ENCODE measurements at places on chromosomes 4 and X.

GRCh38 chrX:39324233-39324930 lies 523.1 kb downstream of the MID1IP1 start:
- no peak for DNase-seq

GRCh38 chr4:56215141-56215783 lies 172.0 kb downstream of the AASDH start:
- no peak for DNase-seq

DNA sequence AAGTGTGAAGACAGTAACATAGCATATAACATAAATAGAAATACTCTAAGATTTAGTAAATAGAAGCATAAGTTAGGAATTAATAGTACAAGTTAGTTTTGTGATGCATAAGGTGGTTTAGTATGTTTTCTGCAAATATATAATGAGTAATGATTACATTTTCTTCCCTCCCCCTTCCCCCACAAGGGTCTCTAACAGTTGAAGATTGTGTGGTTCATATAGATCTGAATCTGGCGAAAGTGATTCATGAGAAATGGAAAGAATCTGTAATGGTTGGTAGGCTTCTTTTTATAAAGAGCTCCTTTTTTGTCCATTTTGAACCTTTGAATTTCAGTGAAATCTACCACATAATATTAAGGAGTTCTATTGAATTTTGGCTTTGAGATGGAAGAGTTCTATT lies 66.3 kb downstream of the N4BP2 start:
- no peak for DNase-seq

DNA sequence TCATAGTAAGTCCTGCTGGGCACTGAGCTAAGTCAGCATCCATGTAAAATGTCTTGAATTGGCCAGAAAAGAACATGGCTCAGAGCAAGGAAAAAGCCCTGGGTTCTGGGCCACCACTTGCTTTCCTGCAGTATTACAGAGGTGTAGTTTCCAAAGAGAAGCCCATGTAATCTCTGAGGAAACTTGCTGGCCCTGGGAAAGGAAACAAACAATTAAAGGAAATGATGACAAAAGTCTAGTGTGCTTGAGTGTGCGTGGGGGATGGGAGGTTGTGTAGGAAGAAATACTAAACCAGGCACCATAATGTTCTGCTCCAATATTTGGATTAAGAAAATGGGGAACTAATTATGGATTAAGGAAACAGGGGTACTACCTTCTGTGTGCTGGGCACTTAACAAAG lies 39.5 kb upstream of the SMIM10L2A start:
- DNase-seq: no peak

GRCh38 chr4:107432451-107432850 lies 287.6 kb downstream of the PAPSS1 start:
- DNase-seq: no peak

- DNase-seq: no peak
These were observed 143.7 kb downstream of the RASL11B start for GRCh38 chr4:53005808-53006207.
